ENCODE measurements at places on chromosomes 3 and 15.

DNA sequence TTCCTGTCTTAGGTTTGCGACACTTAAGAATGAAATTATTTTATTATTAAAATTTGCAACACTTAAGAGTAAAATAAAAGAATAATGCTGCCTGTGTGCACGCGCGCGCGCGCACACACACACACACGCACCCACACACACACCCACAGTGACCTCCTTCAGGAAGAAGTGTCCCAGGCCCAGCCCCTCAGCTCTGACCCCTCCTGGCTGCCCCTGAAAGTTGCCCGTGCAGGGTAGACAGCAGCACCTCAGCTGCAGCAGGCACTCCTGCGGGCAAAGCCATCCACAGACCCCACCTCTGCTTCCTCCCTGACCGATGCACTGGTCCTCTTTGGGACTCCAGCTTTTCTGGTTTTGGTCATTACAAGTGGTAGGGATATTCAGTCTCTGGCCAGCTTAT lies 478.2 kb downstream of the NTRK3 start:
- no peak for DNase-seq

DNA sequence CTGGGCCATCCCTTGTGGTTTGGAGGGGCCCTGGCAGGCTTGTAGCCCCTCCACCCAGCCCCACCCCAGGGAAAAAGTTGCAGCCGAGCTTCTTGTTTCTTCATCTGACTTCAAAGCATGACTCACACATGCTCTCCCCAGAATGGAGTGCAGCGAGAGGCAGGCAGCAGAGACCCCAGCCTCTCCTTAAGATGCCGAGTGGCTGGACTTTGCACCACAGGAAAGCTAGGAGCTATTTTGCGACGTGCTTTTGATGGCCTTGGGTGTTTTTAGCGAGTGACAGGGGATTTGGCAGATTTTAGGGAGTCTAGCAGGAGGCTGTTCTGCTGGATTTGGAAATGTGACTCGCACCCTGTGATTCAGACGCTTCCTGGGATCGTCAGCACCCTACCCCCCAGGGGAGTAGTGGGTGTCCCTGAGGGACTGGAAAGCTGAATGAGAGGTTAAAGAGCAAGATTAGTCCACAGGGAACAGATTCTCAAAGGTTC lies 14.2 kb downstream of the BAHD1 start:
- no peak for DNase-seq

- DNase-seq, result no peak
Measured at GRCh38 chr3:101146946-101147345, 153.7 kb upstream of the ABI3BP start.

DNA sequence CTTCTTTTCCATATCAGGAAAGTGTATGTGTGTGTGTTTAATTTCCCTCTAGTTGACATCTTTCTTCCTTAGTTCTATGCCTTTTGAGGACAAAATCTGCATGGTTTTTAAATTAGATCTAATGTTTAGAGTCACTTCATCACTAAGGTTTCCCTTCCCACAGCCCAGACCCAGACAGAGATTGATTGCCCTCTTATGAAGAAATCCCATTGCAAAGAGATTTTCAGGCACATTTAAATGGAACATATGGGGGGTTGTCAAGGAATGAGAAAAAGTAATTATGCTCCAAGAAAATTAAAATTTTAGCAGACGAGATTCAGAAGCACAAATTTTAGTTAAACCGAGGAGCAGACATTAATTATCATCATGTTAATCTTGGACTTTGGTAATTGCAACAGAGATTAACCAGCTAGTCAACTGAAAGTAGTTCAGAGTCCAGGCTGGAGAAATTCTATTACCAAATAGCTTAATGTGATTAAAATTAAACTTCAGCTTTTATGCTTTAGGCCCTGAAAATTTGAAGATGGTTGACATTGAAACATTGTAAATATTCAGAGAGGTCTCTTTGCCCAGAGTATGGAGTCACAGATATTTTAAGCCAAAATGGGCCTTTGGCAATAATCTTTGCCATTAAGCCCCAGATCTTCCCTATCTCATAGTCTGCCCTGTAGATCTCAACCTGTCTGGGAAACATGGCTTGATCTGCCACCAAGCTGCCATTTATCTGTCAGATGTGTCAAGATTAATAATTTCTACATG lies 143.4 kb downstream of the TMEM108 start:
- no peak for DNase-seq

GRCh38 chr15:71651750-71652186 lies 158.6 kb upstream of the NR2E3 start:
- DNase-seq, result no peak

- DNase-seq, result no peak
Measured at GRCh38 chr3:196506687-196507086, 3.1 kb upstream of the RNF168 start.

DNA sequence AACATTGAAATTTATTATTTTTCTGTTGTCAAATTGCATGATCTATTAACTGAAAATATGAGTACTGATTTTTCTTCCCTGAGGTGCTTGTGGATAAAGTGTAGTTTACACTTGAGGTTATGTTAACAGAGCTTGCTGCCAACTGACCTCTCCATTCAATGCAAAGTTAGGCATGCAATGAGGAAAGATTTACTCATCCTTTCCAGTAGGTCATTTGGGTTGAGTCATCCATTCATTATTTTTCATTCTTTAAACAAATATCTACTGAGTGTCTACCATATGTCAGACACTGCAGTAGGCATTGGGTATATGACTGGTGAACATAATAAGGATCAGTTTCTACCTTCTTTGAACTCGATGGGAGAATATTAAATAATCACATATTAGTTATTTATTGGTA lies 604.1 kb downstream of the EDEM1 start:
- DNase-seq, result no peak

GRCh38 chr15:66692808-66693596 lies 9.0 kb upstream of the SMAD6 start:
- DNase-seq, result no peak

GRCh38 chr3:52333869-52334557 lies 17.9 kb downstream of the DNAH1 start:
- no peak for DNase-seq

DNA sequence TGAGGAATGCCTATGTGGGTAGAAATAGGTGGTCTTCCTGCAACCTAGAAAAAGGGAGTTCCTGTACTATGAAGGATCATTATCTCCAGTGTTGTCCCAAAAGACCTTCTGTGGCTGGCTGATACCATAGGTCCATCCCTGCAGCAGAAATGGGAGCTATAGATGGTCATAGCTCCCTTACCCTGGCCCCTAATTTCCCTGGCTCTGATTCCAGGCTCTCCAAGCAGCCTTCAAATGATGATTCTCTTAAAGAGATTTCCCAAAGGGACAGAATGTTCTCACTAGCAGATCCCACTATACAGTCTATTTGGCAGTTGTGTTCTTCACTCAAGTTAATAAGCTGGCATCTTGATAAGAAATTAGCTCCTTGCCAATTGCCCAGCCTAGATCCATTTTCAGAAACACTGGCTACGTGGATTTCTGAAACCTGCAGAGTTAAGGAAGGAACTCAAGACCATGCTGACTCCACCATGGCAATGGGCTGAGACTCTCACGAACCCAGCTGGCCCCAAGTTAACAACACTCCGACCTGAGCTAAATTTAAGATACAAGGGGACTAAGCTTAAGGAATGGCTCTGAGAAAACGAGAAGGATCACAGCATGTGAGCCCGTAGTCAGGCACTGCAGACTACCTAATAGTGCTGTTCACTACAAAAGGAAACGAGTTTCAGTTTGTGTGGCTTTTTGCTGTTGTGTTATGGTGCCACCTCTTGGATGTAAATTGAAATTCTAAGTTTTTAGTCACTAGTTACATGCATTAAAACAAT lies 11.4 kb downstream of the C15orf40 start:
- no peak for DNase-seq

- DNase-seq, result peak; percentile 24
Measured at GRCh38 chr15:40894681-40895448, 615 bp downstream of the VPS18 start.

GRCh38 chr3:152825566-152825965 lies 9.4 kb upstream of the P2RY1 start:
- no peak for DNase-seq

DNA sequence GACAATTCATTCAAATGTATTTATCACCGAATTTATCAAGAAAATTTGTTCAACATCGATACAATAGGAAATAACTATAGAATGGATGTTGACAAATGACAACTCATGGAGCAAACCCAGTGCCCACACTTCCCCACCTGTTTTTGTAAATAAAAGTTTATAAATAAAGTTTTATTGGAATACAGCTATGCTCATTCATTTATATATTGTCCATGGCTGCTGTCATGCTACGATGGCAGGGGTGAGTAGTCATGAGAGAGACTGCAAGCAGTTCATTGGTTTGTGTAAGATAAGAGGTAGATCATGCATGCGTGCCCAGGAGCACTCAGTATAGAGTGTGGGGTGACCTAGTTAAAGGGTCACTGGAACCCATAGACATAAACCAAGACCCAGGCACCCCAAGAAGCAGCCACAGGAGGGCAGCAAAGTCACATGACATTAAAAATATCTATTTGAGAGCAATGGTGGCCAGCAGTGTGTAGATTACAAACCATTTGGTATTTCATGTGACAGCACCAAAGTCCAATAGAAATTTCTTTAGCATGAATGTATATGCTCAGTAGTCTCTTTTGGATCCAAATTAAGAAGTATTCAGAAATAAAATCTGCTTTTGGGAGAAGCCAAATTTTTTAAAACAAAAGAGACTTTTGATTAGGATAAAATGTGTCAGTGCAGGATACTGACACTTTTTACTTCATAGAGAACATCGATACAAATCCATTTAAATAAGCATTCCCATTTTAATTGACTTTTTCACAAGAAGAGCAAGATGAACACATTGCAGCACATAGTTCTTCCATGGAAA lies 794.8 kb downstream of the MCTP2 start:
- no peak for DNase-seq

DNA sequence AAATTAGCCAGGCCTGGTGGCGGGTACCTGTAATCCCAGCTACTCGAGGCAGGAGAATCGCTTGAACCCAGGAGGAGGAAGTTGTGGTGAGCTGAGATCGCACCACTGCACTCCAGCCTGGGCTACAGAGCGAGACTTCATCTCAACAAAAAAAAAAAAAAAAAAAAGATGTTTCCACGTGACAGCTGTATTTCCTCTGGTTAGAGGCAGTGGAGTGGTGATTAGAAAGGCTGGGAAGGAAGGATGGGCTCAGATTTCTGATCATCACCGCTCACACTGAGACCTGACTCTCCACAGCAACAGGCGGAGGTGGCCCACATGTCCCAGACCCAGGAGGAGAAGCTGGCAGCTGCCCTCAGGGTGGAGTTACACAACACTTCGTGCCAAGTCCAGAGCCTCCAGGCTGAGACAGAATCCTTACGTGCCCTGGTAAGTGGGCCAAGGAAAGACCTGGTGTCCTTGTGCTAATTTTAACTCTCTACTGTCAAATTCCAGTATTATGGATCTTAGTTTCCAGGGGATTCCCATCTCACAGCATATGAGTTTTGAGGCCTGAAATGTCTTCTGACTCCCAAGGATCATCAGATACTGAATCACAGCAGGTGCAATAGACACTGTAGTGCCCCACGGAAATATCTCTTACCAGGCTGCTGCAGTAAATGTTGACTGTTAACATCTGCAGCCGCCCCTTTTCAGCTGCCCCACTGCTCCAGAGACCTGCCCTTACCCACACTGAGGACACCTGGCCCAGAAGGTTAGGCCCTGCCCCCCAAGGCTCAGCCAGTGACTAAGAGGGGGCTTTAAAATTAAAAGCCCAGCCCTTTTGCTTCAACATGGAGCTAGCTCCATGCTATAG lies 66.9 kb downstream of the BFSP2 start:
- DNase-seq, result no peak

DNA sequence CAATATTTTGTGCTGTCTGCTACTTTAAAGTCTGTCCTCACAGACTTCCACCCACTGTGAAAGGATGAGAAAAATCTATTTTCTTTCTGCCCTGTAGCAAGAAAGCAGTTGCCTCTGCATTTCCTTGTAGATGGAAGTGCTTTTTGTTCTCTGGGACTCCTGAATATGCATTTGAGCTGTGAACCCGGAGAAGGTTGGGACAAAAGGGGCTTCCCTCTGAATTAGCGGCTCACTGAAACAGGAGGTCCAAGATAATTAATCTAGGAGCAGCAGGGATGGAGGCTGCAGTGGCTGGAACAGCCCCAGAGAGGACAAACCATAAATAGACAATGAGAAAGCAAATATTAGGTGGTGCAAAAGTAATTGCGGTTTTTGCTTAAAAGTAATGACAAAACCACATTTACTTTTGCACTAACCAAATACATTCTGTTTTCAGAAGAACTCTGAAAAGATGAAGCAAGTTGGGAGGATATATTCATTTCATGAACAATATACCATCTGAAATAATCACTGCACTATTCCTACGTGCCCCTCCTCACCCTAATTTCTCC lies 143.4 kb upstream of the KBTBD8 start:
- DNase-seq, result no peak

- no peak for DNase-seq
Measured at GRCh38 chr15:72227720-72228119, 3.3 kb downstream of the PKM start.

DNA sequence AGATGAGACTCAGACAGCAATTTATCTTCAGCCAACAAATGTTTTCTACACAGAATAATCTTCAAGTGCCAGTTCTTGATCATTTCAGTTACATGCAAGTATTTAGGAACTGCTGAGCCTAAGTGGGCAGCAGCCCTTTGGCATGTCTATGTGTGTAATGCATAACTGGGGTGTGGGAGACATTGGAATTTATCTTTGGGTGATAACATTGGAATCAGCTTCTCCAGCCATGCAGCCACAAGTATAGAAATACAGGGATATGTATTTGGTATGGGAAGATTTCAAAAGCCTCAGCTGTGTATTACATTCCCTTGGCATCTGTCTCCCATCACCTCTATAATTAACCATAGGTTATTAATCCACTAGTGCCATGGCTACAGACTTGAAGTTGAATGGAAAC lies 63.4 kb upstream of the FOXP1 start:
- DNase-seq, result no peak

- DNase-seq, result no peak
Measured at GRCh38 chr3:16289144-16289889, 24.3 kb downstream of the OXNAD1 start.

DNA sequence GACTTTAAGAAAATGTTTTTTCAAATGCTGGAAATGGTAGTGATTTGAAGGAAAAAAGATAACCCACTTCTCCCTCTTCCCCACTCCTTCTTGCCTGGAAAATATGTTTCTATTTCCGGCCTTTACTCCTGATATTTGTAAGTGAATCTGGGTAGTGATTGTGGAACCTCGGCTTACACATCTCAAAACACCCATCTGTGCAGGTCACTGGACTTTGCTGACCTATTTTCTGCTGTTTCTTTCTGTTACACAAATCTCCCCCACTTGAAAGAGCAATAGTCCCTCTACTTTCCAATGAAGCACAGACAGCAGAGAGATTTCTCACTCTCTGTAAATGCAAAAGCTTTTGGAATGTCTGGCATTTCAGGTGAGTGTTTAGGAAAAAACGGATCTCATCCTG lies 76.9 kb upstream of the ICE2 start:
- no peak for DNase-seq

GRCh38 chr3:102092617-102093466 lies 243.5 kb downstream of the NFKBIZ start:
- DNase-seq, result no peak

DNA sequence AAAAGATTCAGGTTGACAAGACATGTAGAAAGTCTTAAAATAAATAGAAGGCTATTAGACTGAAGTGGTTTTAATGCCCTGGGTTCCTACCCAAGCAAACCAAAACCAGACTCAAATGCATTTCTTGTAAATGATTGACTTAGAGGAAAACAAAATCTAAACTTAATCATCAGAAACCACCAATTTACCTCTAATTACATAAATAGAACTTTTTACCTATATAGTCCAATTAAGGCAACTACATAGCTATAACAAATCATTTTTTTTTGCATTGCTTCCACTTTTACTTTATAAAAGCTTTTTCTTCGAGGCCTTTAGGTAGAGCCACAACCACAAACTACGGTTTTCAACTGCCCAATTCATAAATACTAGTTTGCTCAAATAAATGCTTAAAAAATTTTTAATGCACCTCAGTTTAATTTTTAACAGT lies 231.3 kb upstream of the ARHGEF26 start:
- DNase-seq, result no peak
